ENCODE measurements at places on chromosomes 16 and 17.

DNA sequence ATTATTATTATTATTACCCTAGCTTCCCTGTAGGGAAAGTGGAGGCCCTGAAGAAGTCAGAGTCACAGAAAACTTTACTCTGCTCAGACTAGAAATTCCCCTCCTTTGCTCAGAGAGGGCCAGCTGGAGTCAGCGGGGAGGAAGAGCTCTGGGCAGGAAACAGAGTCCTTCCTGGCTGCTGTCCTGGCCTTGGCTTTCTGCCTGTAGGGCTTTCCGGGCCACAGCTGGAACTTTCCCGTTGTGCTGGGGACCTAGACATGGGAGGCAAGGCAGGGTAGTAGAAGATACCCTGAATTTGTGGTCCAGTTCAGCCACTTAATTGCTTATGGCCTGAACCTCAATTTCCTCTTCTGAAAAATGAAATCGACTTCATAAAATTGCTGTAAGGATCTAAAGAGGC lies 14.0 kb upstream of the CCL2 start:
- DNase-seq, result no peak

DNA sequence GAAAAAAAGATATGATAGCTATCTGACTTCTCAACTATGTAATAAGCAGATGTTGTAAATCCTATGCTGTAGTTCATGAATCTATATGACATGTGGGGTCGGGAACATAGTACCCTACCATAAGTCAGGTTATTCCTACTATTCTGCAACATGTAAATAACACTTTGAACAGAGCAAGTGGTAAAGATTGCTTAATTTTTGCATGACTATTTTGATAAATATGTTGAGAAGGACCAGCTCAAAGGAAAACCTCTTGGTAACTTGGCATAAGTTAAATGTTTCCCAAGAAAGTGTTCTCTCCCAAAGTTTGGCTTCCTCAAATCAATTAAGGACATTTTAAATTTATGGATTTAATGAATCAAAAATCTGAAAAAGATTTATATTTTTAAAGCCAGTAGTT lies 62.1 kb downstream of the ABHD15 start:
- DNase-seq, result peak; percentile 53

DNA sequence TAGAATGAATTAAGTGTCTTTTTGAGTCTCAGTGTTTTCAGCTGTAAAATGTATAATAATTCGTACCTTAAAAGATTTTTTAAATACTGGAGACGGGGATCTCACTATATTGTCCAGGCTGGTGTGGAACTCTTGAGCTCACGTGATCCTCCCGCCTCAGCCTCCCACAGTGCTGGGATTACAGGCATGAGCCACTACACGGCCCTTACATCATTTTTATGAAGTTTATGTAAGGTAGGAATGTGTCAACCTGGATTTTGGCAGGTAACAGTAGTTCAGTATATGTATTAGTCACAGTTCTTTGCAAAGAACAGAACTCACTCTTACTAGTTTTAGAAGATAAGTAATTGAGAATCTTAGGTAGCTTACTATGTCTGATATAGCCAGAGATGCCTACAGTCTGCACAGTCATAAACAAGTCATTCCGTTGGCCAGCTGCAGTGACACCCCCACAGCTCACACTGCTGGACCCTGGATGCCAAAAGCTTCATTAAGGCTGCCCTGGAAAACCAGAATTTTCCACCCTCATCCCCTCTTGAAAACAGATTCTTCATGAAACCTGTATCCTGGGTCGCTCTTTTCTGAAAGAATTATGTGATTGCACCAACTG lies 583 bp upstream of the COX6A2 start:
- no peak for DNase-seq

DNA sequence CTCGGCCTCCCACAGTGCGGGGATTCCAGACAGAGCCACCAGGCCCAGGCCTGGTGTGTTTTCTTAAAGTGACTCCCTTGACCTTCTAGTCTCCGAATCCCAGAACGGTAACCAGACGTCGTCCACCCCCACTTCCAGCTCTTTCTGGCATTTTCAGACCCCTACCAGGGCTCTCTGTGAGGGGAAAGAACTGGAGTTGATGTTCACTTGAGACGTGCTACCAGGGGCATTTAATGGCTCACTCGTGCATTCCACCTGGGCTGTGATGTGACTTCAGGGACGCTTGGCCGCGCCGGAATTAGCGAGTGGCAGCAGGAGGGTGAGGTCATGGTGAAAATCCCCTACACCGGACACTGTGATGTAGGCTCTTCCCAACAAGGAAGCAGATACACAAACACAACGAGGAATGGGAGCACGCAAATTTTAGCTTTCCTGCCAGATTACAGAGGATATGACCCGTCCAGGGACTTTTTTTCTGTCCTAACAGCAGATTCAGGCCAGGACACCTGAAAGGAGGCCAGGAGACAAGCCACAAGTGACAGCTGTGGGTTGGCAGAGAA lies 1.1 kb upstream of the GNA13 start:
- no peak for DNase-seq

DNA sequence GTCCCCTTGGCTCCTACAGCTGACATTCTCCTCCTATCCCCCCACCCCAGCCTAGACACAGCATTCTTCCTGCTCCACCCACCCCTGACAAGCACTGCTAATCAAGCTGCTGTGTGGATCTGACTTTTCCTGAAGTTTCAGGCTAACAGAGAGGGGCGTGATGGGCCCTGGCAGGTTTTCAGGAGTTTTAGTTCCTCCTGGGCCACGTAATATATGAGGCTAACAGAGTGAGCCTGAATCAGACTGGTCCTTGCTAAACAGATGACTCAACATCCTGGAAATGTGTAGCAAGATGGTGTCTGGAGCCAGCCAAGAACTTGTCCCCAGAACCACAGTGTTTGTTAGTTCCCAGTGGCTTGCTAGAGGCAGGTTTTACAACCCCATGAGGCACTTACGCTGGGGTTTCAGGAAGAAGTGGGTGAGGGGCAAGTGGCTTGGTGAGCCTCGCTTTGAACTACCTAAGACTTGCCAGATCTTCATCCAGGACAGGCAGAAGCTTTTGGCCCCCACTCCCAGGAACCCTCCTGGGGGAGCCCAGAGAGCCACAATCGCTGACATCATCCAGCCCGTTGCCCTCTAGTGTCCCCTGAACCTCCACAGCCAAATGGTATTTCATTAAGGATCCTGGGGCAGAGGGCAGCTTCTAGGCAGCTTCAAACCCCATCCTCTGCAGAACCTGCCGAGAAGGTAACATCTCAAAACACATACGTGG lies 15.9 kb downstream of the TMEM92 start:
- DNase-seq, result peak; percentile 99
